ENCODE measurements at places on chromosomes 7 and 10.

DNA sequence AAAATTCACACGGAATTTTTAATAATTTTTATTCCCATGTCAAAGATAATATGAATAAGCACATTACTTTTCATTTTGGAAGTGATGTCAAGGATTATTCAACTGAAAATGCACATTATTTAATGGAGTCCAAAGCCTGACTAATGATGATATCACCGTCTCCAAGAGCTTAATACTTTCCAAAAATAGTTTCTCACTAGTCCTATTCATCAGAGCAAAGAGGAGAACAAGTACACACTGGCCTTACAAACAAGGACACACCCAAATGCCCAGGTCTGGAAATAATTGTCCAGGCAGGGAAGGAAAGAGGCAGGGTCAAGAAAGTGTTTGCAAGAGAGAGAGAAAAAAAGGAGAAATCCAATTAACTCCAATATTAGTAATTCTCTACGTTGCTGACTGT is 216.8 kb upstream of the CCDC6 start:
- DNase-seq, result no peak

- no peak for DNase-seq
These were observed at the start of gene PPP1R3A for GRCh38 chr7:113918946-113919345. TSS of gene PPP1R3A (minus strand) at chr7:113919009. CDS start at chr7:113918996, 13 bp downstream.

DNA sequence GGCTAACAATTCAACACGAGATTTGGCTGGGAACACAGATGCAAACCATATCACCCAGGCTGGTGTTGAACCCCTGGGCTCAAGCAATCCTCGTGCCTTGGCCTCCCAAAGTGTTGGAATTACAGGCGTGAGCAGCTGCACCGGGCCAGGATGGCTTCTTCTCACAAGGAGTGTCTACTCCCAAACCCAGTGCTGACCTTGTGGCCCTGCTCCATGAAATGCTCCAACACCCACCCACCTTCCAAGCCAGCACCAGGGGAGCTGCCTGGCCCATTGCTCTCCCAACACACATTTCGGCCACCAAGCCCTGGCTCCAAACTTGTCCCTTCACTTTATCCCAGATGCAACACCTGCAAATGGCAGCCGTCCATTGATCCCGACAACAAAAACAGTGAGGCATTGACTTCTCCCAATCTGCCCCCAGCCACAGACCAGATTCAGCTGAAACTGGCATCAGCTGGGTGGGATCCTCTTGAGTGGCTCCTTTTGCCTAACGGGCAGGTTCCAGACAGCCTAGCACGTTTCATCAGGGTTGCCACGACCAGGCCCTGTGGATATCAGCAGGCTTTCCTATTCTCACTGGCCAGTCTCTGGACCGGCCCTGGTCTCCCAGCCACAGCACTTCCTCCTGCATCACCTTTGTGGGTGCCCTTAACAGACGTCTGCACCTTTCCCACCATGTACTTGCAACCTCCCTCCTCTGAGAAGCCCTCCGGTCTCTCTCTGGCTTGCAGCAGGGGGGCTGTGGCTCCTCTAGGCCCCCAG is 105.7 kb upstream of the CARD11 start:
- no peak for DNase-seq

GRCh38 chr10:52450762-52451291 is 136.7 kb downstream of the DKK1 start:
- no peak for DNase-seq

- no peak for DNase-seq
These were observed 20.5 kb downstream of the GRID1 start for GRCh38 chr10:86345859-86346798.

DNA sequence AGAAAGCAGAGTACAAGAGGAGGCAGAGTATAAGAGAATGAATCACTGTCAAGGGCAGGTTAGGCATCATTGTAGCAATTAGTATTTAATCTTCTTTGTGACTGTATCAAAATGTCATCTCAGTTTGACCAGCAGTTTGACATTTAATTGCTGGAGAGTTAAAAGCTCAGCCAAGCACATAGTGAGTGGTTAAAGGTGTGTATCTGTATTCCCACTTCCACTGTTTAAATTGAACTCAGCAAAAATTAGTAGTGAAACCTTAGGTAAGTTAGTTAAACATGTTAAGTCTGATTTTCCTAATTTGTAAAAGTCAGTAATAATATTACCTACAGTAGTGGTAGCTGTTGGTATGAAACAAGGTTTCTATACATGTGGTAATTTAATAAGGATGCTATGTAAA is 296.4 kb upstream of the MBL2 start:
- no peak for DNase-seq

GRCh38 chr10:130214431-130214830 is 78.2 kb downstream of the GLRX3 start:
- no peak for DNase-seq

DNA sequence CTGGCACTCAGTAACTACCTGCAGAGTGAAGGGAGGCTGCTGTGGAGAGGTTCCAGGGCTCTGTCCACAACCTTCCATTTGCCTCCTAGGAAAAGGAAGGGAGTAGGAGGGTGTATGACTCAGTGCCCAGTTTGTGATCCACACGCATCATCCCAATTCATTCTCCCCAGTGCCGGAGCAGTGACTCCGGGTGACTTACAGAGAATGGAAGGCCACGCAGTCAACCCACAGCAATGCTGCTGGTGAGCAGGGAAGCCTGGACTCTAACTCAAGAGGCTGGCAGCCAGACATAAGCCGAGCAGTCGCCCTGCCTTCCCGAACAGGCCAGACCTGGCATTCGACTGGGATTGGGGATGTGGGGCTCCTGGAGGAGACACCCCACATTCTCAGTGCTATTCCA is 139.9 kb downstream of the SH3PXD2A start:
- DNase-seq, result no peak

DNA sequence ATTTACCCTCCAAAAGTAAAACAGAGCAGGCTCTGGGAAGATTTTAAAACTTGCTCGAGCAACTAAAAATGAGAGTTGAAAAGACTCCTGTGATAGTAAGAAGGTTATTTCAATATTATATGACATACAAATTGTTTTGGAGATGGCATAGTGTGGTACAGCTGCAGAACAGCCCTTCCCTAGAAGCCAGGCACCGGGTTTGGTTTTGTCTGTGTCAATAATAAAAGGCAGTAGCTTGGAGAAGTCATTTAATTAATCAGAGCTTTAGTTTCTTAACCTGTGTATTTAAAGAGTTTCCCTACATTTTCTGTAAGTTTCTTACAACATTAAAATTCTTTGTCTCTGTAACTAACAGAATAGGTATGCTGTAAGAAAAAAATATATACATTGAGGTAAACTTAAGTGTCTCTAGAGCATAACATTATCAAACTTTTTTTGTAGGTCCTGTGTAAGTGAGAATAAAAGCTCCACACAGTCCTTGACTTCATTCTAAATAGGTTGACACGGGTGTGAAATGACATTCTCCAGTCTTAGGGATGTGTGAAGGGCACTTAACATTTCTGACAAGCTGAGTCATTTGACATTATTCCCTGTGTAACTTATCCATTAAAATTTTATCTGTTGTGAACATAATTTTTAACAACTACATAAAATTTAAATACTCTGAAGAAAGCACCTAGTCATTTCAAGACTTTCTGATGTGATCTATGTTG is 425.0 kb upstream of the ETV1 start:
- no peak for DNase-seq

DNA sequence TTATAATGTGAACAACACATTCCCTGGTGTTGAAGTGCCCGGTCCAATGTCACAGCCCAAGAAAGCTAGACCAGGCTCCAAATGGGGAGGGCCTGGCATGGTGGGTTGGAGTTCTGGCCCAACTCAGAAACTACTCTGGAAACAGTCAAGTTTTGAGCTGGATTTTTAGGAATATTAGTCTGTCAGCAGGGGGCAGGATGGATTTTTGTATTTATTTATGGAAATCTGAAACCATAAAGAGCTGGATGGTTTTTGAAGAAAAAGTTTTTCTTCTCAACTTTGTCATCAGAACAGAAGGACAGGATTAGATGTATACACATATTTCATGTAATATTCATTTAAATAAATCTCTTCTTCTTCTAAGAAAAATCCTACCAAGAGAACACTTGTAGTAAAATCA is 97.5 kb downstream of the POU6F2 start:
- no peak for DNase-seq

GRCh38 chr7:25720427-25720826 is 431.6 kb upstream of the NFE2L3 start:
- DNase-seq, result no peak

DNA sequence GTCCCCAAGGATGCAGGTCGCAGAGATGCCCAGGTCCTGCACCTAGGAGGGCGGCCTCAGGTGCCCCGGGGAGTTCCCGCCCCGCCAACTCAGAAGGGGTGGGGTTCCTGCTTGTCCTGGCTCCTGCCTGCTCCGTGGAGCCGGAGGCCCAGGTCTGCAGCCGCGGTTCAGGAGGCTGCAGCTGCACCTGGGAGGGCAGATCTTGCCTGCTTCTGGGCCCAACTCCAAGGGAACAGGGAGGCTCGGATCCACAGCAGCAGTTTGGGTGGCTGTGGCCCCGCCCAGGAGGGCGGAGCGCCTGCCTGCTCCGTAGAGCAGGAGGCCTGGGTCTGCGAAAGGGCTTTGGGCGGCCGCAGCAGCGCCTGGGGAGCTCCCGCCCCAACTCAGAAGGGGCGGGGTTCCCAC is 108.2 kb upstream of the EGR2 start:
- no peak for DNase-seq

DNA sequence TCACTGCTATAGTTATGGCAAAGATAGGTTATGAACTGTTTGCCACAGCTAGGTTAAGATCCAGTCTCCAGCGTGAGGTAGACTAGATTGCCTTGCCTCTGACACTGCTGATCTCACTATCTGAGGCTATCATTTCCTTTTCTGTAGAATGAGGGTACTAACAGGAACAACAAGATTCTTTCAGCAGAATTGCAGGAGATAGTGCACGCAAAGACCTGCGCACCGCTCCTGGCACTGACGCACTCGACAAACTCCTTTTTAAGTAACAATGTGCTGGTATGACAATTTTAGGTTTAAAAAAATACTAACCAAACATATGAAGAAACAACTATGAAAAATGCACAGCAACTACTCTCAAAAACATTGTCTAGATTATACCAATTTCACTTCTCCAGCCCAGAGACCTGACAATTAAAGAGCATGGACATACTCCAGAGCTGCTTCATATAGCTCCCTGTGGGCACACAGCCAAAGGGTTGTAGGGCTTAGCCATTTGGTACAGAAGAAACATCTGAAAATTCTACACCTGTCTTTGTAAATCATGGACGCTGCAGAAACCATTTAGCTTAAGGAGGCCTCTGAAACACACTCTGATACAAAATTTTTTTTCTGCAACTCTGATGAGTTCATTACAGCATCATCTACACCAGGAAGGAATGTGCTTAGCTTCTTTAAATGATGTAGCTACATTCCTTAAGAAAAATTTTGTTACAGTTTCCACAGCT is 7.8 kb downstream of the ADAM12 start:
- no peak for DNase-seq

GRCh38 chr7:104791080-104791479 is 222.9 kb upstream of the KMT2E start:
- DNase-seq, result no peak

DNA sequence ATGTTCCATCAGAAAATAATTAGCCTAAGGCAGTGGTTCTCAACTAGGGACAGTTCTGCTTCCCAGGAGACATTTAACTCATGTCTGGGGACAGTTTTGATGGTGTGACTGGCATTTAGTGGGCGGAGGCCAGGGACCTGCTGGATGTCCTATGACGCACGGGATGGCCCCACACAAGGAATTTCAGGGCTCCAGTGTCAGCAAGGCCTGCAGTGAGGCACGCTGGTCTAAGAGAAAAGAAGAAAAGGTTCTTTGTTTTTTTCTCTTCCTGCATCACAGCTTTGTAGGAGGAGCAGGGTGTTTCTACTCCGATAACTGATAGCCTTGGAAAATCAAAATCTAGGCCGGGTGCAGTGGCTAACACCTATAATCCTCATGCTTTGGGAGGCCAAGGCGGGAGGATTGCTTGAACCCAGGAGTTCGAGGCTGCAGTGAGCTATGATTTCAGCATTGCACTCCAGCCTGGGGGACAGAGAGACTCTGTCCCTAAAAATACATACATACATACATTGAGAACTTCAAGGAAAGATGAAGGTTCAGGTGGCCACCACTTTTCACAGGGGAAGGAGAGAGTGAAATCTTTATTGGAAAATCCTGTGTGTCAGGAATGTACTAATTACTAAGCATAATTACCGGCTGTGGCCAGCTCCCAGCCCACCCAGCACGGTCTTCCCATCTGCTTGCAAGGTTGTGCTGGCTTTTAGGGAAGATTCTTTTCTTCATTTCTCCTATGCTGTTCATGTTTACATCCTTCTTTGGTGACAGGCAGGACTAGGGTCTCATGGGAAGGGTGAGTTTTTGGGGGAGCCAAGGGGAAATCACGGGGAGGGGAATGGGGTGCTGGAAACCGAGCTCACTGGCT is 150.4 kb downstream of the ACTR3B start:
- DNase-seq, result no peak

DNA sequence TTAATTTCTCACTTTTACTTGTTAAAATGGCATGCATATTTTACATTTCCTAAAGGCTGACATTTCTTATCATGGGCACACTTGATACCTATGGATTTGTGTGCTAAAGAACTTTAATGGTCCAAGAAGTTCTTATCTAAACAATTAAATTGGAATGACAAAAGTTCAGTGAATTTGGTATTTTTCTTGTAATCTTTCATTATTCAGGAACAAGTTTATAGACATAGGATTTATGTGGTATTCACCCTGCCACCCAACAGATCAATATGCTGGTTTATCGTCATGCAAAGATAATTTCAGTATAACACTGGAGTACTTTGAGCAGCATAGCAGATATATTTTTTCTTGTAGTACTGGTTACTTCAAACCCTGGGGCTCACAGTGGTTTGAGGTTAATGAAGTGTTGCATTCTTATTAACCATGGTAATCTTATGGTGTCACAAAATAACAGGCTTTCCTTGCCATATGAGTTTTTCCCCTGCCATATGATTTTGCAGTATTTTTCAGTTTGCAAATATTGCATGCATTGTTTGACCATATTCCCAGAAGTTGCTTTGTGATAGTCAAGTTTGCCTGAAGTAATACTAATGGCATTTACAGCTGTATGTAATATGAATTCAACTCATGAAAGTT is 148.8 kb downstream of the PPP1R9A start:
- DNase-seq, result no peak

- no peak for DNase-seq
These were observed 15.6 kb downstream of the CUBN start for GRCh38 chr10:17113889-17114540.

- no peak for DNase-seq
These were observed 6.0 kb downstream of the RBP3 start for GRCh38 chr10:47354165-47354564.

DNA sequence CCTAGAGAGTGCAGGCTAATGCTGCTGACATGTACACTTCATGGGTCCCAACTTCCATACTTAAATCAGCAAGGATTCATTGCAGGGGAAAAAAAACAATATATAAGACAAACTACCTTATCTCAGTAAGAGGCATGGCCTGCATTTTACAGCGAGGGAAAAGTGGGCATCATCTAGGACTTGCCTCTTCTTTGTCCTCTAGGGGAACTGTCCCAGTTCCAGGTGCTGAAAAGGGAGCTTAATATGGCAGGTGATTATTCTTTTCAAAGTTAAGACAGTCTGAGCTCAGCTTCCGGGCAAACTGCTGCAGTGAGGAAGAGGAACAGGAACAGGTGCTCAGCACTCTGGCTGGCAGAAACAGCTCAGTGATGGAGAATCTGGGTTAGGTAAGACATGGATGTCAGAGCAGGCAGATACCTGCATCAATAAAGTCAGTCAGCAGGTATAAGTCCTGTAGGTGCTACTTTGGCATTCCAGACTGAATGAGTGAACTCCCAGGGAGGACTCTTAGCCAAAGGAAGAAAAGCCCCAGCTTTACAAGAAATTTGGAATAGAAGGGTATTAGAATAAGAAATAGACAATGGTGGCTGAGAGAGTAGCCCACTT is 147.2 kb downstream of the TMEM178B start:
- DNase-seq, result no peak

GRCh38 chr7:96532428-96532935 is 177.2 kb downstream of the SEM1 start:
- no peak for DNase-seq
